Central memory CD4-positive, alpha-beta T cell (primary cell): ENCODE measurements at places on chromosomes 1 and 21.
A peak's percentile ranks its signal among the peaks of the same experiment; 100 is the strongest.

- no peak for DNase-seq
These were observed 3.1 kb downstream of the COQ8A start for GRCh38 chr1:226943156-226943555.

DNA sequence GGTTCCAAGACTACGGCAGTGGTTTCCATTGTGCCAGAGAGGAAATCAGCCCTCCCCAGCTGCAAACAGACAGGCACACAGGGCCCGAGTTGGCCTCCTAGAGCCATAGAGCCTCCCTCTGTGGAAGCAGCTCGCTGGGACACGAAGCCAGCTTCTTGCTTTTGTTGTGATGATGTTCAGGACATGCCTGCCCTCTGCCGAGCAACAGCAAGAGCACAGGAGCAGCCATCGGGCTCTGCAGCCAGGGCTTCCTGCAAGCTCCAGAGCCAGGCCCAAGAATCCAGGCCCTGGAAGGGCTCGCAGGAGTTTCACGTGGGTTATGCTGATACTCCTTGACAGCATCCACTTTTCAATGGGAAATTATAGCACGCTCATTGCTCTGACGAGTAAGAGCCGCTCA lies 18.5 kb downstream of the NPHP4 start:
- DNase-seq = no peak

DNA sequence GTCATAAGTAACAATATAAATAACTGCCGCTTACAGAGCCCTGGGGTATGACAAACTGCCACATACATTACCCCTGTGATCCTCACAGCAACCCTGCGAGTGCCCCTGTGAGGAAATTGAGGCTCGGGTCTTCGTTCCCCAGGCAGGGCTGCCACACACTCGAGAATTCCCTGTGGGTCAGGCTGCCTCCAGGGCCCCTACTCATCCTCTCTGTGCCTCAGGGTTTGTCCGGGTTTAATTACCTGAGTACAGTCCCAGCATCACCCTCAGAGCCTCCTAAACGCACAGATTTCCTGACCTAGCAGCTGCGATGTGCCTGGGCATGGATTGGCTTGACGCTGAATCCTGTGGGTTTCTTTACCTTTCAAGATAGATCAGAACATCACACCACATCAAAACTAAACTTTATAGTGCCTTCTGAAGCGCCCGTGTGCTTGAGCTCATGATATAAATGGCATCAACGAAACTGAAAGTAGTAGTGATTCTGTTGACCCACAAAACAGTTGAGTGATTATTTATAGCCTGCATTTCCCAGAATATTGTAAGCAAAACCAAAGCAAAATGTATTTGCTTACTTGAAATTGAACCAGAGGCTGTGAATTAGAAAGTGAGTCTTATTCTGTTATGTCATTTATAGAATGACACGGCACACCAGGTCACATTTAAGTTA lies 14.0 kb downstream of the SLC37A1 start:
- DNase-seq = peak; percentile 84

GRCh38 chr1:76379506-76379905 lies 305.0 kb downstream of the ST6GALNAC3 start:
- DNase-seq = no peak

GRCh38 chr1:41312991-41313645 lies 48.1 kb upstream of the FOXO6 start:
- no peak for DNase-seq

DNA sequence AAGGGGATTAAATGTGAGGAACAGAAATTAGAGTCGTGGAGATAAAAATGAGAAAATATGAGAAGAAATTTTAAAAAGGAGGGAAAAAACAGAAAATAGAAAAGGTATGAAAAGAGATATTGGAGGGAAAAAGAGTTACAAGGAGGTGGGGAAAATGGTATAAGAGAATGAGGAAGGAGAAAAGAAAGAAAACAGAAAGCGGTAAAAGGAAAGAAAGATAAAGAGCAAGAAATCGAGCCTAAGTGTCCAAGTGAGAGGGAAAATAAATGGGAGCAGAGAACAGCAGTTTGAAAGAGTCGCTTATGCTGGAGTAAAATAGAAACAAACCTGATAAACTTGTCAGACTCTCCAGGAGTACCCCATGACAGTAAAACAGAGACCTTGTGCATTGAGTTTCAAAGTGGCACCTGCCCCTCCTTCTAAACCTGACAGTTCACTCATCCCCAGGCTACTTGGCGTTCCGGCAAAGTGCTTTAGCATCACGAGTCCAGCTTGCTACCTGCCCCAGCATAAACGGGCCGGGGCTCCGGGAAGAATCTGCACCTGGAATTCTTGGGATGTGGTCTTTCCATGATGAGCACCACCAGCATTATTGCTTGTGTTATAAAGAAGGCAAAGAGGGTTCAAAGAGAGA lies 585 bp downstream of the NEGR1 start:
- no peak for DNase-seq

- no peak for DNase-seq
These were observed 101.3 kb upstream of the ACTL8 start for GRCh38 chr1:17653728-17654351.

DNA sequence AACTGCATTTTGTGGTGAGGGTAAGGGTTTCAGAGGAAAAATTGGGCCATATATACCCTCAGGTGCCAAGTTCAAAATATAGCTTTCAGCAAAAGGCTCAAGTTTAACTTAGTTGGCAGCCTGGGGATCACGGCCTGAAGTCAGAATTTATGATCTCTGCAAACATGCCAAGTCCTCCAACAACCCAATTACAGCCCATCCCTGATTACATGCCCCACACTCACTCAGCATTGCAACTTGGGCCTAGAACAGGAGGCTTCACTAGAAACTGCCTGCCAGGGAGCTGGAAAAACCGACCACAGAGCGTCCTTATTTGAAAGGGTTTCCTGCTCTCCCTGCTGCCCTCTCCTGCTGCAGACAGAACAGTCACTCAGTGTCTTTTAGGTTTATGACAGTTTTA lies 12.4 kb downstream of the FYB2 start:
- DNase-seq = no peak

DNA sequence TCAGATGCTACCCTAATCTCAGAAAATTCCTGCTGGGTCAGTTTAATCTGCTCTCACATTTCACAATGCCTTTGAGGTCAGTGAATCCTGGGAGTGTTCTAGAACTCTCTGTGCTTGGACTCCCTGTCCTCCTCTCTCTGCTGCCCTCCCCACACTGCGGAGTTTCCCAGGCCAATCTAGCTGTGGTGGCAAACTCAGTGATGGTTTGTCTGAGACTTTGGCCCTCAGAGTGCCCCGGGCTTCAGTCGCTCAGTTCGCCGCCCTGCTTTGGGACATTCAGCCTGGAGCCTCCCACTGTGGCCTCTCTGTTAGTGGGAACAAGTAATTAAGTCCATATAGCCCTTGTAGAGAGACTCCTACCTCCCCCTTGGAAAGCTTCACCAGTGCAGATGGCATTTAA lies 7.1 kb downstream of the C1orf226 start:
- DNase-seq = no peak

- no peak for DNase-seq
These were observed 222.3 kb upstream of the FGGY start for GRCh38 chr1:59074598-59074997.

GRCh38 chr1:1777583-1777899 lies 729 bp downstream of the NADK start:
- no peak for DNase-seq

GRCh38 chr1:27863538-27863915 lies 8.8 kb upstream of the THEMIS2 start:
- DNase-seq = no peak

DNA sequence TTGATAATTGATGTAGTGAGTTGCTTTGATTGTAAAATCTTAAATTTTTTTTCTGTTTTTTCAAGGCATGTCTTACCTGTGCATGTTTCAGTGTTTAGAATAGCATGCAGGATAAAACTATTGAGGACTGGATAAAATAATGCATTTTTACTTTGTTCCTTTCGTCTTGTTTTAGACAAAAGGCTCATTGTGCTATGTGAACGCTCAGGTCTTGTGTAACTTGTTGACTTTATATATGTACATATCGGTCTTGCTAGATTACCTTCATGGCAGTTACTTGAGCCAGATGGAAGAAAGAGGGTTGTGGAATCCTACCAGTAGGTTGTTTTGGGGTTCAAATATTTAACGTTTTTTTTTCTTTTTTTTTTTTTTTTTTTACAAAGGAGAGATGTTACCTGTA lies 7.0 kb downstream of the NFIA start:
- no peak for DNase-seq

DNA sequence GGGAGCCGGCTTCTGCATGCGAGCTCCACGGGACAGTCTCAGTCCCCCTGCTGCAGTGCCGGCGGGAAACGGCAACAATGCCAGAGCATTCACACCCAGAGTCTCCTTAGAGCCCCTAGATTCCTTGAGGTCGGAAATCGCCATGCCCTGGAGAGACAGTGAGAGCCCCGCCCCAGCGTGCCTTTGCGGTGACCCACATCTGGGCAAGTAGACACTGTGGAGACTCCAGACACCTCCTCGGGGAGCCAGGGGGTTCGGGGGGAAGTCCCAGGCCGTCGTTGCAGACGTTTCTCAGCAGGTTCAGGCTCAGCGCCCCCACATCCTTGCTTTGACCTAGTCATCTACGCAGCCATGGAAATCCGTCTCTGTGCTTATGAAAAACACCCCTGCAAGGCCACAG lies 81.3 kb upstream of the ARHGEF16 start:
- no peak for DNase-seq

GRCh38 chr1:172753964-172754363 lies 95.1 kb downstream of the FASLG start:
- no peak for DNase-seq

GRCh38 chr1:156641761-156642264 lies at the start of gene BCAN:
BCAN (plus strand) TSS chr1:156642117; CDS start chr1:156646055, 3,938 bp downstream.
- no peak for DNase-seq

DNA sequence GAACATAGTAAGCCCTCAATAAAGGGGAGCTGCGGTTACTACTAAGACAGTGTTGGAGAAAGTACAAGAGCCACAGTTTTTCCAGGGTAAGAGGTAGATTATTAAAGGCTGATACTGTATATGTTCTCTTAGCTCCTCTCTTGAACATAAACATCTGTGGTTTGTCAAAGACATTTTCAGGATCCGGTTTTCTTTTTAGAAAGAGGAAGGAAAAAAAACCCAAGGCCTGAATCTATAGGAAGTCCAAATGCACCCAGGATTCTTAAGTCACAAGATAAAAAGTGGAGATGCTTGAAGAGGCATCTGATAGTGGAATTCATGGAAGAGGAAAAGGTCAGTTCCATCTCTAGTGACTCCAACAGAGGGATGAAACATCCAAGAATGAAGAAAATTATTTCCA lies 24.6 kb upstream of the SLC45A3 start:
- DNase-seq = no peak

- DNase-seq = no peak
These were observed 52.4 kb upstream of the H6PD start for GRCh38 chr1:9181990-9182783.

GRCh38 chr1:214296860-214297745 lies 16.1 kb downstream of the SMYD2 start:
- DNase-seq = no peak

- DNase-seq = no peak
These were observed 17.8 kb upstream of the LRRC47 start for GRCh38 chr1:3814065-3814464.

GRCh38 chr1:248807067-248807737 lies 18.5 kb downstream of the SH3BP5L start:
- peak; percentile 35 for DNase-seq

DNA sequence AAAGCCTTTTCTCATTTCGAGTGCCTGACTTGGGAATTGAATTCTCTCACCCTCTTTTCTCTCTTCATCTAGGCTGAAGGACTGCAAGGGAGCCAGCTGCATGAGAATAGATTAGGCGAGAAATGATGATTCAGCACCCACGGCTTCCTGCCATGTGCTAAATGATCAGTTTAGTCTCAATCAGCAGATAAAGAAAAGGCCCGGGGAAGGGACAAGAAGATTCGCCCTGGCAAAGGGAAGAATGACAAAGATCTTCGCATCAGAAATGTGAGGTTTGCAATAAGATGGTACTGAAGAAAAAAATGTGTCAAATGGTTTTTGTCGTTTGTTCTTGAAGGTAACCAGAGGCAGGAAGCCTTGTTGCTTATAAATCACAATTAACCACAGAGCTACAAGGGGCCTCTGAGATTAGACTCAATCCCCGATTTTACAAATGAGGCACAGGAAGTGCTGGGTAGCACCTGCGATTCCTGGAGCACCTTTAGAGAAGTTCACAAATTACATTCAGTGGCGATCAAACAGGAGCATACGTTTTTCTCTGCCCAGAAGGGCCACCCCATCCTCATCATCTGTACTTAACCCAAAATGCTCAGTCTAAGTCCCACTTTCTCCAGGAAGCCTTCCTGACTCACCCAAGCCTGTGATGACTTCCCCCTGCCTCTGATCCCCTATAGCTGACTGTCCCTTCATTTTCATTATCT lies 183.4 kb downstream of the ZNF281 start:
- no peak for DNase-seq

GRCh38 chr1:80462006-80462405 lies 1338.7 kb upstream of the ADGRL2 start:
- no peak for DNase-seq

GRCh38 chr1:29698033-29698432 lies 461.7 kb downstream of the PTPRU start:
- DNase-seq = no peak

DNA sequence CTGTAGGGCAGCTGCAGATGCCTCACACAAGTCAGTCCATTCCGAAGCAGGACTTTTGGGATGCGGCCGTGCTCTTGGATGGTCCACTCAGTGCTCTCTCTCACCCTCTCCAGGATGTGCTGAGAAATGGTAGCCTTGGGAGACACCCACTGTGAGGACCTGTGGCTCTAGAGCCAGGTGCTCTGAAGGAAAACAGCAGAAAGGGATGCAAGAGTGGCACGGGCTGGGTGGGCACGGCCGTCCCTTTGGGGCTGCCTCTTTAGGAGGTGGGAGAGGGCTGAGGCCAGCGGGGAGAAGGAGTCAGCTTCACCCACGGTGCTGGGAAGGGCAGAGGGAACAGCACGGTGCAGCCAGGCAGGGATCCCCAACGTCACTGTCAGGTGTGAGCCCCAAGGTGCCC lies 106.1 kb downstream of the RIPK4 start:
- no peak for DNase-seq

DNA sequence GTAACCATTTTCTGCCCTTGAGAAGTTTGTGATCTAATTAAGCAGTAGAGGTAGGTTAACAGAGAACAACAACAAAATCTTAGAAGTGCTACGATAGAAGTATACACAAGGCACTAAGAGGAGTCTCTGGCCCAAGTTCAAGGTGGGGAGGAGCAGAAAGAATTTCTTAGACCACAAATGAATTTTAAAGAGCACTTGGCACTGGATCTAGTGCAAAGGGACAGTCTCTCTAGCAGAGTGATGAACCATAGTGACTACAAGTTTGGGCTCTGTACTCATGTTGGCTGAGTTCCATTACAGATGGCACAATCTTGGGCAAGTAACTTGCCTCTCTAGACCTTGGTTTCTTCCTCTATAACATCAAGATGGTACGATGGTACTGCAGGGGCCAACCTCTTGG lies 33.3 kb upstream of the PIGC start:
- DNase-seq = no peak

DNA sequence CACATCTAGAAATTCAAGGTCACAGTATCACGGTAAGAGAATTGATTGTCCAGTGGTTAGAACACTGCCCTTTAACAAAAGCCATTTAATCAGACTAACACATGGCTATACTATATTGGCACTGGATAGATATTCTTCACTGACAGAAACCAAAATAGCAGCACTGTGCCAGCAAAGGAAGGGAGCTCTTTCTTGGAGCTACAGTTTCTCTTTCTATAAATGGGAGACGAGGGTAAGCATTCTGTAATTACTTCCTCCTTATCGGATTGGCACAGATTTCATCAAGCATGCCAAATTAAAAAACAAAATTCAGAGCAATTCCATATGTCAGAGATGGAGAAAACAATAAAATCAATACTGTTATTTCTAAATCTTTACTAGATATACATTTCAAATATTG lies 115.7 kb upstream of the CACYBP start:
- no peak for DNase-seq
